Chondrocyte (in vitro differentiated cells): ENCODE measurements at places on chromosomes 5 and 9.

DNA sequence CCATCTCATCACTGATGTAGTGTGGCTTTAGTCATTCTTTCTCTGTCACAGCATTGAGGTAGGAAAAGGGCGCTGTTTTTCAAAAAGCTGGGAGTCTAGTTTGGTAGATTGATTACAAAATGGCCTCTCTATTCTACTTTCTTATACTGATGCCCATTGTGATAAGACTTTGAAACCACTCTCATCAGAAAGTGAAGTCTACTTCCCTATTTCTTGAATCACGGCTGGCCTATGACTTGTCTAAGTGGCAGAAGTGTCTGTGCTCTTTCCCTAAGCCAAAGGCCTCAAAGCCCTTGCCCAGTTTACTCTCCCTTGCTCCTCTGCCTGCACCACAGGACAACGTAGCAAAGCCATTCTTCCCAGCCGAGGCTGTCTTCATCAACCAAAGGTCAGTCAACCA is 83.0 kb upstream of the IL33 start:
- DNase-seq: no peak

DNA sequence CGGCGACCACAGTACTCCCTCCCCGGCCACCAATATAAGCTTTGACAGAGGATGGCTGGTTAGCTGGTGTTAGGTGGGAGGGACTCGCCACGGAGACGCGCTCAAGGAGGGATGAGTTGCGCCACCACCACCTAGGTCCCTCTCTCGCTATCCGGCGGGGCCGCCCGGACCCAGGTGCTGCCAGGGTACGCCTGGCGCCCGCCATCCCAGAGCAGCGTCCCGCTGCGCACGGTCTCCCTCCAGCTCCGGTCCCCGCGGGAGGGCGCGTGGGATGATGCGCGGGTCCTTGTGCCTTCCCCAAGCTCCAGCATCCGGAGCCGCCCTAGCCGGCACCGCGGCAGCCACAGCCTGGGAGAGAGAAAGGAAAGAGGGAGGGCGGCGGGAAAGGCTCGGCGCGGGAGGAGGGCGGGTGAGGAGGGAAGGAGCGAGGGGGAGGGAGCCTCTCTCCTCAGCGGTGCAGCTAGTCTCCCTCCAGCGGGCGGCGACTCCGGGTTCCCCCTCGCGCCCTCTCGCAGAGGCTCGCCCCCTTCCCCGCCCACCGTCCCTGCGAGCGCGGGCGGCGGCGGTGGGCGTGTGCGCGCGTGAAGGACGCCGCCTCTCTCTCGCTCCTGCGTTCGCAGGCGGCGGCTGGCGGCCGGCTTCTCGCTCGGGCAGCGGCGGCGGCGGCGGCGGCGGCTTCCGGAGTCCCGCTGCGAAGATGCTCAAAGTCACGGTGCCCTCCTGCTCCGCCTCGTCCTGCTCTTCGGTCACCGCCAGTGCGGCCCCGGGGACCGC is at the start of gene CAMK4:
Gene CAMK4 (plus strand): TSS at position 598 of the 774 bp plus-strand sequence. CDS start 100 bp downstream, at position 698.
- peak; percentile 84 for DNase-seq

DNA sequence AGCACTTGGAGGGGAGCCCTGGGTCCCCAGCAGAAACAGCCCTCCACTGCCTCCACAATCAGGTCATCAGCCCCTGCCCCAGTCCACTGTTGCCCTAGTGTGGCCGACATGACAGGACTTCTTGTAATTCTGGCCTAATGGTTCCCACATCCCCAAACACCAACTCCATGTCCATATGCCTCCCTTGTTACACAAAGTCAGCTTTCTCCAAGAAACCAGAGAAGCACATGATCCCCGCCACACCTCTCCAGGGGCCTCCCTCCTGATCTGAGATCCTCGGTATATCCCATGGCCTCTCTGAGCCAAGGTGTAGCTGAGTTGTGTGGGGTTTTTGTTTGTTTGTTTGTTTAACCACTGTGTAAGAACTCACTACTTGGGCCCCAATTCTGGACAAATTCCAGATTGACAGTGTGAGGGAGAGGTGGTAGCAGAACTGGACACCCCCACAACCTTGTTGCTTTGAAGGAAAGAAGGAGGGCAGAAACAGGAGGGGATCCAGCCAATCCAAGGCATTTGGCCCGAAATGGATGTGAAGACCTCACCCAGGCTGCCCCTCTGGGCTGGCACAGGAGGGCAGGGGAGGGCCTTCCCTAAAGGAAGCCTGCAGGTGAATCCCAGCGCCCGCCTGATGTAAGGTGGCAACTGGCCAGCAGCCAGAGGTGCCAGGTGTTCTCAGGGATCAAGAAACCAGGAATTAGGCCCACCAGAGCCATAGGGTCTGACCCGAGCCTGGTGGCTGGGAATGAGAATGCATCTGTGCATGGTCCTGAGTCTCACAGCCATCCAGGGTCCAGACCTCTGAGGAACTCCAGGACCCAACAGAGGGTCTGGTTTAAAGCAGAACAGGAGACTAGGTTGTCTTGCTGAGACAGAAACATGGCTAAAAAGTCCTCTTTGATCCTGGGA is 13.4 kb downstream of the IRF1 start:
- DNase-seq: peak; percentile 62

DNA sequence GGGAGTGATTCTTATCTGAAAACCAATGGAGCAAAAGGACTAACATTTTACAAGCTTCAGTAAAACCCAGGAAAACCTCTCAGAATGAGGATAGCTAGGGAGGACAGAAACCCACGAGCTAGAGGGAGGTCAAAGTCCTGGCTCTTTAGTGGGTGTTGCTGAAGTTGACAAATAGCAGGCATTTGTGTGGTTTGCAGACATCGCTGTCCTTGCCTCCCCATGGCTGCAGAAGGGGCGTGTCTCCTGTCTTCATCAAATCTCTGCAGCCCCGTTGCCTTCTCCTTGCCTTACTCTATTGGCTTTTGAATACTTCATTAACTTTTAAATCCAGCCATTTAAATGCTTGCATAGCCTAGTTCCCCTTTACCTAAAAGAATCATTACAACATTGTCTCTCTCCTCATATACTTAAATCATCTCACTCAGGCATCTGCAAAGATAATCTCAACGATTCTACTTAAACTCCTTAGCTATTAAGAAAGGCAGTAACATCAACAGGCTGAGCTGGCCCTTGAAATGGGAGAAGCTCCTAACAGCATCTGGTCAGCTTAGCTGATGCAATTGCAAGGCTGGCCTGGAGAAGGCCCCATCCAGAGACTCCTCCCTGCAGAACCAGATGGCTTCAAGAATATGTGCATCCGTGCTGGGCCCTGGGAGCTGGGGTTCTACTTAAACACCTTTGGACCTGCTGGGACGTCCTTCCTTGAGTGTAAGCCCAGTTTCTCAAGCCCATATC is 152.8 kb upstream of the TAS2R1 start:
- no peak for DNase-seq

DNA sequence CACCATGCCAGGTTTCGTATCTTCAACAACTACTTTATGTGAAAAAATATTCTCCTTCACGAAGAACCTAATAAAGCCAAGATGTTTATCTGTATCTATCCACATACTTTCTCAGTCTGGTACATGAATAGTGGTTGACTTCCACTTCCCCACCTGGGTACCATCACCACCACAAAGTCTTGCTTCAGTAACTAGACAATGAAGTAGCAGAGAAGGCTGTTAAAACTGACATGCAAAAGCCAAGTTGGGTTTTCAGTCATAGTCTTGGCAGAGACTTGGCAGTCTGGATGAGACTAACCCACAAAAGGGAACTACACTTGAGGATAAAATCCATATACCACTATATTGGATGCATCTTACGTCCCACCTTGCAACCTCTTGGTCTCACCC is 5.0 kb downstream of the P4HA2 start:
- DNase-seq: no peak

GRCh38 chr5:14673443-14673842 is 8.9 kb downstream of the OTULIN start:
- DNase-seq: no peak

- DNase-seq: no peak
Measured at GRCh38 chr5:14962604-14963003, 91.0 kb upstream of the ANKH start.

DNA sequence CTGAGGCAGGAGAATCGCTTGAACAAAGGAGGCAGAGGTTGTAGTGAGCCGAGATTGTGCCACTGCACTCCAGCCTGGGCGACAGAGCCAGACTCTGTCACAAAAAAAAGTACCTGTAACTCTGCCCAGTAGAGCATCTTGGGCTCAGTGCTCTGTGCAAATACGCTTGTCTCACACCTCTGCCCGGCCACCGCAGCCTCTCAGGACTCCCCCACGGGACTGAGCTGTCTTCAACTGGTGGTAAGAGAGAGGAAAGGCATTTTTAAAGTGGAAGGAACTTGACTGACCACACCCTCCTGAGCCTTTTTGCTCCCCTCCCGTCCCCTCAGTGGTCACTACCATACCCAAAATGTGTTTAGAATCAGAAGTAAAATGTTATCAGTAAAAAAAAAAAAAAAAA is 174.3 kb upstream of the PIK3R1 start:
- DNase-seq: no peak

GRCh38 chr9:120942186-120943001 is 15.8 kb upstream of the TRAF1 start:
- no peak for DNase-seq

- no peak for DNase-seq
Measured at GRCh38 chr9:71383308-71383940, 262.0 kb upstream of the TRPM3 start.

DNA sequence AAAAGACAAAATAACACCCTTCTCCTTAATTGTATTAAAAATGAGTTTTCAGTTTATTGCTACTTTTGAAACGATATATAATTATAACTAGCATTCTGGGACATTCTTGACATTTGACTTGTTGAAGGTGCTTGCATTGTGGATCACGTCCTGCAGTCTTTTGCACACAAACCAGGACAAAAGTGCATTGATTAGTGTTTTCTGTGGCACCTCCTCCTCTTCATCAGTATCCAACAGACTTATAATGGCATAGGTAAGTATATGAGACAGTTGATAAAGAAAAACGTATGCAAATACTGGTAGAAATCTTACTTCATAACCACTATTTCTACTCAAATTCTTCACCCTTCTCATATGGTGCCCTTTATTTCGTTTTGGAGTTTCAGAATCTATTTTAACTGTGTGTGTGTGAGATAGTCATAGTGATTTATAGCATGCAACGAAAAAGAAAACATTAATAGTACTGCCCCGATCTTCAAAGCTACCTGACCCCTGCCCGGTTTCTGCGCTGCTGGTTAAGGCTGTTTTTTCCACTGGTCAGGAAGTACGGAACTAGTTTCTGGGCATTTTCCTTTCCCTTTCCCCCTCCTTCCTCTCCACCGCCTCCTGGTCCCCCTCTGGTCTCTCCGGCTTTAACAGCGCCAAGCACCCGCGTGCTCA is 639 bp upstream of the RASA1 start:
- DNase-seq: no peak

DNA sequence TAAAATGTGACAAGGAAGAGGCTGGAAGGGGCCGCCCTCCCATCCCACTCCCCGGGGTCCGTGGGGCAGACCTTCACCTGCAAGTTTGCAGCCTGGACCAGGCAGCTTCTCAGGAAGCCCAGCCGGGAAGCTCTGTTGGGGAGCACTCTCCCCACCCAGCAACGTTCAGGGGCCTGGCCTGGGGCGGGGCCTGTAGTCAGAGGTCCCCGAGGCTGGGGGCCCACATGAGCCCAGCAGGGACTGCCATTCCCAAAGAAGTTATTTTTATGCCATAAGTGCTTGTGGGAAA is 32.7 kb upstream of the NOTCH1 start:
- no peak for DNase-seq

GRCh38 chr5:32690153-32690552 is 21.0 kb upstream of the NPR3 start:
- DNase-seq: no peak

- DNase-seq: no peak
Measured at GRCh38 chr5:171569065-171569712, 149.7 kb downstream of the FGF18 start.

DNA sequence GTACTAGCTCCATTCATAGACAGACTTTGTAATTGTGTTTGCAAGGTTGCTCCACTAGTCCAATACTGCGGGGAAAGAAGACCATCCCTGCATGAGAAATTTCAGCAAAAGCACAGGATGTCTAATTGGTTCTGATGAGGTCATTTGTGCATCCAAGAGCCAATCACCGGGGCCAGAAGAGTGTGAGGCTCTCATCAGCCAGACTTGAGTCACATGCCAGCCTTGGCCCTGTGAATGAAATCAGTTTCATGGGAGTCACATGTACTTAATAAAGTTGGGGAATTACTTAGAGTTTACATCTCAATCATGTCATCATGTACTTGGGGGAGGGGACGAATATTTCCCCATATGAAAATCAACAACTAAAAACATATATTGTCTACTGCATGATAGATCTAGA is 1236.0 kb downstream of the MAT2B start:
- no peak for DNase-seq

DNA sequence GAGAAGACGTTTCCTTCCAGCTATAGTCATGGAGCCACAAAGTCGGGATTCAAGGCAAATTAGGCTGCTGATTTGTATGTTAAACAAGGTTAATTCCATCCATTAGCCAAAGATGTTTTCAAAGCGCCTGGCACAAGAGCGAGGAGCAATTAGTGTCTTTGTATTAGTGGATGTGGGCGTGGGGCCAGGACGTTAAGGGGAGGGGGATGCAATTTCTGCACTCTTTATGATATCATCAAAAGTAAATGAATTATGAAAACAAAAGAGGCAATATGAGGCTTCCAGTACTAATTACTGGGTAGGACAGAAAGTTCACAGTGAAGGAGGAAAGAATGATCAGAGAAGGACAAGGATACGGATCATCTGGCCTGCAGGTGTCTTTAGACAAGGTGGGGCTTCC is 230.9 kb upstream of the MSX2 start:
- no peak for DNase-seq

- peak; percentile 69 for DNase-seq
Measured at GRCh38 chr9:134301387-134302129, 24.7 kb upstream of the RXRA start.

- DNase-seq: no peak
Measured at GRCh38 chr5:88183255-88183654, 85.4 kb downstream of the TMEM161B start.

- DNase-seq: no peak
Measured at GRCh38 chr5:30878746-30879145, 314.7 kb upstream of the CDH6 start.

- DNase-seq: no peak
Measured at GRCh38 chr9:95756986-95757385, 118.5 kb upstream of the ERCC6L2 start.

- DNase-seq: peak; percentile 26
Measured at GRCh38 chr5:132454361-132454760, 36.2 kb downstream of the IRF1 start.

- no peak for DNase-seq
Measured at GRCh38 chr5:103407402-103407801, 148.8 kb downstream of the MACIR start.

DNA sequence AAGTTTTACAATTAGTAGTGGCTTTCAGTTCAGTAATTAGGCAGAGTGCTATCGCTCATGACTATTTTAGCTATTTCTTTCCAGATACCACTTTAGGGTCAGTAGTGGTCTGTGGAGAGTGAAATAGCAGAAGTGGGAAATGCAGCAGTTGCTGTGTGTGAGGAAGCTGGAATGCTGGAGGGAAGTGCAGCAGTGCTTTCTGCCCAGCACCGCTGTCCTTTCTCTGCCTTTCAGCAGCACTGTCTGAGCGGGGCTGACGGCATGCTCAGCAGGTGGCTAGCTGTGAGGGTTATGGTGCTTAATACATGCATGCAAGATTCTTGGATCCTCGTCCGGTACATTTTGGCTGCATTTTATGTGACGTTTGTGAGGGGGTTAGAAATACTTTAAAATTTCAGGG is 213.9 kb downstream of the PBX3 start:
- no peak for DNase-seq
